ENCODE measurements at places on chromosomes 6 and 20. TPM values are rescaled to one million over a fixed set of nuclear protein-coding genes. Genes with fewer than 3 reads are reported as not detected.

The LKAAEAR1 gene
- polyA plus RNA-seq, result not detected

The SIRPB1 gene
- polyA plus RNA-seq, result not detected

The EDN3 gene
- 5.8 TPM for polyA plus RNA-seq

The ZNF334 gene
- polyA plus RNA-seq, result 23.3 TPM

GRCh38 chr6:75317503-75318206, 33.1 kb upstream of the TMEM30A start:
- DNase-seq, result no peak

- DNase-seq, result no peak
Observed at GRCh38 chr20:3744806-3745685, 12.6 kb downstream of the HSPA12B start.

DNA sequence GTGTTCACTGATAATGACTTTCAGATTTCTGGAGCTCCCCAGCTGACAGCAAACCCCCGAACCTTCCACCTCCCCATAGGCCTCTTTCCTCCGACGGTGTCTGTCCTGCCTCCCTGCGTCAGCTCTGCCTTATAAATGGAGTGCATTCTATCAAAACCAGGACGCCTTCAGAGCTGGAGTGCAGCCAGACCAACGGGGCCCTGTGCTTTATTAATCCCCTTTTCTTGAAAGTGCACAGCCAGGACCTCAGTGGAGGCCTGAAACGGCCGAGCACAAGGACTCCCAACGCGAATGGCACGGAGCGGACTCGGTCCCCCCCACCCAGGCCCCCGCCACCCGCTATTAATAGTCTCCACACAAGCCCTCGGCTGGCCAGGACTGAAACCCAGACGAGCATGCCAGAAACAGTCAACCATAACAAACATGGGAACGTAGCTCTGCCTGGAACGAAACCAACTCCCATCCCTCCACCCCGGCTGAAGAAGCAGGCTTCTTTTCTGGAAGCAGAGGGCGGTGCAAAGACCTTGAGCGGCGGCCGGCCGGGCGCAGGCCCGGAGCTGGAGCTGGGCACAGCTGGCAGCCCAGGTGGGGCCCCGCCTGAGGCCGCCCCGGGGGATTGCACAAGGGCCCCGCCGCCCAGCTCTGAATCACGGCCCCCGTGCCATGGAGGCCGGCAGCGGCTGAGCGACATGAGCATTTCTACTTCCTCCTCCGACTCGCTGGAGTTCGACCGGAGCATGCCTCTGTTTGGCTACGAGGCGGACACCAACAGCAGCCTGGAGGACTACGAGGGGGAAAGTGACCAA, 42.3 kb upstream of the NAA20 start:
- DNase-seq, result peak; percentile 64

DNA sequence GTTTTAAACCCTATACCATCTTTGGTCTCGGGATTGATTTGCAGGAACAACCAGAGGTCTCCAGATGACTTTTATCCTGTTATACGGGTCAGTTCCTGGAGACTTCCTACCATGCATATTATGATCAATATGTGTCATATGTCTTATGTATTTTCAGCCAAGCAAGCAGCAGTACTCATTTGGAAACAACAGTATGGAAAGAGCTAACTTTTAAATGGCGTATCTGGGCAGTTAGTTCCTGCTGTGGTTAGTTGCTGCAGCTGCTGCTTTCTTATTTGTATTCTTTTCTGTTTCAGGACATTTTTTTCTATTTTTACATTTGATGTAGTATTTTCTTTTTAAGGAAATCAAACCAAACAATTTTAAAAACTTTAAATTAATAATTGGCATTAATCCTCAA, 207.5 kb downstream of the MANEA start:
- no peak for DNase-seq

- no peak for DNase-seq
Observed at GRCh38 chr6:133236932-133237331, 4.2 kb upstream of the EYA4 start.

GRCh38 chr6:88616380-88616779, 347.0 kb downstream of the RNGTT start:
- no peak for DNase-seq

GRCh38 chr6:48476257-48476656, 365.3 kb upstream of the PTCHD4 start:
- DNase-seq, result no peak

DNA sequence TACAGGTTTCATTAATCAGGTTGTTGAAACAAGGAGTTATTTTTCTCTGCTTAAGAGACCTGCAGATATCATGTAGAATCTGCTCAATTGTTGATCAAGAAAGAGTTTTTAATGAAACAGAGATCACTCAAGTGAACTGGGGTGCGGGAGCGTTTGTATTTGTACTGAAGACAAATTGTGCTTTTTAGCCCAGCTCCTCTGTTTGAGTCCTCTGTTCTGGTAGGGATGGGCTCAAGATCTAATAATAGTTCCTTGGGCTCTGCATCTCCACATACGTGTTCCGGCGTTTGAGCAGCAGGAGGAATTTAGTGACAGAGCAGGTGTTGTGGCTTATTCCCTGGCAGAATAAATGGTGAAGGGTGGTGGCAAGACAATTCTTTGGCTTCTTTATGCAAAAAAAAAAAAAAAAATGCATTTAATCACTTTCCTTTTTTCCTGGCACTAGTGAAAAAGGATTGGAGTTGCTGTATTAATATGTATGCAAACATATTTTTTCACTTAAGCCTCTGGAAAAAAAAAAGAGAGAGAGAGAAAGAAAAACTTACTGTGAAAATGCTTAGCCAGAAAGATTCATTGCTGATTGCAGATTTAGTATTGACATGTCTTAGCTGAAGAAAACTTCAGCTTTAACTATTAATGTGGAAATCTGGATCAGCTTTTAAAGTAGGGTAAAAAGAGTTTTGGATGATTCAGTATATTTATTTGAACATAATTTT, 4.0 kb downstream of the CITED2 start:
- no peak for DNase-seq

DNA sequence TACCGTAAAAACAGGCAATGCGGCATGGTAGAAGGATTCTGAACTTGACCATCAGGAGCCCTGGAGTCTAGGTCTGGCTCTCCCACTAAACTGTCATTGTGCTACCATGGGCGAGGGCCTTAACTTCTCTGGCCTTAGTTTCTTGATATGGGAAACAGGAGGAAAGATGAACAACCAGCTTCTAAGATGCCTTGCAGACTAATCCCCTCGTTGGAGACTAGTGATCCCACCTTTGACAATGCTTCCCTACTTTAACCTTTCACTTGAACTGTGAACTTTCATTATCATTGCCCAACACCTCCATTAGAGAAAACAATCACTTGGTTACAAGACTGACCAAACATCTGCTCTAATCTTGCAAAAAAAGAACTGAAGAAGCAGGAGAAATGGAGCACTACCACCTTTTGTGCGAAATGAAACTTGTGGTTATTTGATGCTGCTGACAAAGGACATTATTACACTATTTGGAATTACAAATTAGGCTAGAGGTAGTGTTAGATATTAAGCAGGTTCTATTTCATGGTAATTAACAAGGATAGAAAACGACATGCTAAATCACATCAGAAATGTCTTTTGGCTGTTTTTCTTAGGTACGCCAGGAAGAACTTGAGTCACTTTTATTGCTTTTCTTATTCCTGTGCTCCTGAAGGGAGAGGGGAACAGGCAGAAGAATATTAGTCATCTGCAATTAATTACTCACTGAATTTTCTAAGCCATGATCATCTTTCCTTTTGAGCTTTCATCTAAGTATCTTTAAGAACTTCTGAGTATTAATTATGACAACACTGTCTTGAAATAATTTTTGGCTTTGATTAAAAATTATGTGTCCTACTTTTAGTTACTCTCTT, 39.1 kb upstream of the ARHGAP18 start:
- no peak for DNase-seq

DNA sequence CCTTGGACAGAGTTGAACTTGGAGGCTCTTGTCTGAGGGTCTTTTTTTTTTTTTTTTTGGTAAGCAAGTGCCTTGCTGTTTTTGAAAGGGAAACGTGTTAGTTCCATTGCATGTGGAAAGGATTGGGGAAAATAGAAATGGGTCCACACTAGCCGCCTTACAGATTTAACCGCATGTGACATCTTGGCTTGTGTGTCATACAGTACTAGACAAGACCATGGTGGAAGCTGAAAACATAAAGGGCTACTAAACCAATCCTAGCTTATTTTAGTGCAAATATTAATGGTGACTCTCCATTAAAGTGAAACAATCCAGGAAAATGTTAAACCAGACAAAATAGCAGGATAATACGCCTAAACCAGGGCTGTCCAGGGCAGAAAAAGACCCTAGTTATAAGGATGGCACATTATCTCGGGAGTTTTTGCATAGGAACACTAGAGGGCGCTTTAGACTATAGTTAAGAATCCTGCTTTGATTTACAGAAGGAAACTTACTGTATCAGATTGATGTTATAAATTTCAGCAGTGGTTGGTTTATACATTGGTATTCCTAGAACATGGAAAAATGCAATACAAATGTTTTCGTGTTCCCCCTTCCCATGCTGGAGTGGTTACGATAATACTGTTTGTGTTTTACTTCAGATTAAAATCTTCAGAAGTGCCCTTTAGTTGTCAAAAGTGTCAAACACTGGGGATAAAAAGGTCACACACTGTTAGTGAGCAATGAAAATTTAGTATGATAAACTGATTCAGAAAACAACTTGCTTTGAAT, 59.8 kb upstream of the DEK start:
- DNase-seq, result no peak

DNA sequence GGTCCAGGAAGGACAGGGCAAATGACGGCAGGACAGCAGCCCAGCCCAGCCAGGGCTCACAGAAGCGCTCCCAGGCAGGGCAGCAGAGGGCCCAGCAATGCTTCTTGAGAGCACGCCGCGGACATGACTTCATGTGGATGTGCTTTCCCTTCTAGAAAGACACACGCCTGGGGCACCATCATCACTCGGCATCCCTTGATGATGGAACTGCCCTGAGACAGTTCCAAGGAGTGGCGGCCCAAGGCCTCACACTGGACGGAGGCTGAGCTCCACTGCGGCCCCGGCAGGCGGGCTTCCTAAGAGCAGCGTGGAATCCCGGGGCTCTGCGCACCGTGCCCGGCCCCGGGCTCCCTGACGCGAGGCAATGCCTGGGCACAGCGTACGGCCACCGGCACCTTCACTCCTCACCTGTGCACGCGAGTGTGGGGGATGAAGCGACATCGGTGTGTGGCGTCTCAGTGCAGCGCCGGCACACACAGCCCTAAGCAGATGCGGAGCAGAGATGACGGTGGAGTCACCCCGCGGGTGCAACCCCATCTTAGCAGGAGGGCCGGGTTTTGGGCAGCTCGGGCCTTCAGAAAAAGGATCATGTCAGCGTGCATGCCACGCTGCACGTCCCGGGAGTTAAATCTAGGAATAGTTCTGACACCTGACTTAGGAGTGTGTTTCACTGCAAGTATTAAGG, 86.6 kb downstream of the THBS2 start:
- no peak for DNase-seq

GRCh38 chr6:39378960-39379425, 56.5 kb upstream of the KCNK16 start:
- DNase-seq, result no peak

- no peak for DNase-seq
Observed at GRCh38 chr6:170440437-170440836, 112.7 kb downstream of the PSMB1 start.

DNA sequence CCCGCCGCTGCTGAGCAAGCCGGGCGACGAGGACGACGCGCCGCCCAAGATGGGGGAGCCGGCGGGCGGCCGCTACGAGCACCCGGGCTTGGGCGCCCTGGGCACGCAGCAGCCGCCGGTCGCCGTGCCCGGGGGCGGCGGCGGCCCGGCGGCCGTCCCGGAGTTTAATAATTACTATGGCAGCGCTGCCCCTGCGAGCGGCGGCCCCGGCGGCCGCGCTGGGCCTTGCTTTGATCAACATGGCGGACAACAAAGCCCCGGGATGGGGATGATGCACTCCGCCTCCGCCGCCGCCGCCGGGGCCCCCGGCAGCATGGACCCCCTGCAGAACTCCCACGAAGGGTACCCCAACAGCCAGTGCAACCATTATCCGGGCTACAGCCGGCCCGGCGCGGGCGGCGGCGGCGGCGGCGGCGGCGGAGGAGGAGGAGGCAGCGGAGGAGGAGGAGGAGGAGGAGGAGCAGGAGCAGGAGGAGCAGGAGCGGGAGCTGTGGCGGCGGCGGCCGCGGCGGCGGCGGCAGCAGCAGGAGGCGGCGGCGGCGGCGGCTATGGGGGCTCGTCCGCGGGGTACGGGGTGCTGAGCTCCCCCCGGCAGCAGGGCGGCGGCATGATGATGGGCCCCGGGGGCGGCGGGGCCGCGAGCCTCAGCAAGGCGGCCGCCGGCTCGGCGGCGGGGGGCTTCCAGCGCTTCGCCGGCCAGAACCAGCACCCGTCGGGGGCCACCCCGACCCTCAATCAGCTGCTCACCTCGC, 1.5 kb downstream of the ARID1B start:
- no peak for DNase-seq

DNA sequence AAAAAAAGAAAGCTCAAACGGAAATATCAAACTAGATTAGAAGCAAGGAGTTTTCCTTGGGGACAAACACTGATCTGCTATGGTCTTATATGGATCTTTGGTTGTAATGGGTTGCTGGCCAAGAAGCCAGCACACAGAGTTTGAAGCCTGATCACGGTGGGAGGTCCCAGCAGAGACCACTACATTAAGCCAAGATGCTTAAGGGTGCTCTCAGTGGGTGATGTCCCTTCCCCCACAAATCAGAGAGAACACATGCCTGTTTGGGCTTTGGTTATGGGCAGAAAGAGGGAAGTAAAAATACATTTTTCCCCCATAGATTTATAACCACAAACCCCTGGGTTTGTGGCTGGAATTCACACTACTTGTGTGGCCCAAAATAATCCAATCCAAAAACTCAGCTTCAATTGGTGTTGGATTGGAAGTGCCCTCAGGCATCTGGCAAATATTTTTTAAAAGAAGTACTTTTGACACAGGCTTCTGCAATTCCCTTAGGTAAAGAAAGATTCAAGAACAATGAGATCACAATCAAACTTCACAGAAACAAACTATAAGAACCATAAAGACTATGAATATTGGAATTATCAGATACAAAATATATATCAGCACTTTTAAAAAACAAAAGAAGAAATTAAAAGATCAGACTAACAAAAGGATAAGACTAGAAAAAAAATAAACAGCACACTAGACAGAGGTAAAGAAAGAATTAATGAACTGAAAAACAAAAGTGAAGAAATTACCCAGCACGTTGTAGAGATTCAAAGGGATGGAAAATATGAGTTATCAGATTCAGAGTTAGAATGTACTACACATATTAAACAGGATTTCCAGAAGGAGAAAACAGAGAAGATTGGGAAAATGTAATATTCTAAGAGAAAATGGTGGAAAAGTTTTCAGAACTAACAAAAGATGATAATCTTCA, 44.7 kb downstream of the ESF1 start:
- no peak for DNase-seq

DNA sequence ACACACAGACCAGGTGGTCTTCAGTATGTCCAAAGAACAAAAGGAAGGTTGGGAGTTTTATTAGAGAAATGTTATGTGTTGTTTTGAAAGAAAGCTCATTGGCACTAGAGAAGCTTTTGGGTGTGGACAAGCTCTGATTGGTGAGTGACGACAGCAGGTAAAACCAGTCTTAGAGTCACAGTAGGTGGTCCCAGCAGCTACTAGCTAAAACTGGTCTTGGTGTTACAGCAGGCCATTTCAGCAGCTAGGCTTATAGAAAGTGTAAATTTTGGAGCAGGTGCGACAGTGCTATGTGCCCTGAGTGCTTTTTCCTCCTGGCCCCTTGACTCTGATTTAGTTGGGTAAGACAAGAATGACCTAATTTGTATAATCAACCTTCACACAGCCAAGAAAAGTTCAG, 3.6 kb downstream of the CLDN20 start:
- no peak for DNase-seq
